ENCODE measurements at places on chromosomes 13 and 19. TPM values are rescaled to one million over a fixed set of nuclear protein-coding genes. Genes with fewer than 3 reads are reported as not detected.

REEP6 gene
- 9.2 TPM for total RNA-seq

DNA sequence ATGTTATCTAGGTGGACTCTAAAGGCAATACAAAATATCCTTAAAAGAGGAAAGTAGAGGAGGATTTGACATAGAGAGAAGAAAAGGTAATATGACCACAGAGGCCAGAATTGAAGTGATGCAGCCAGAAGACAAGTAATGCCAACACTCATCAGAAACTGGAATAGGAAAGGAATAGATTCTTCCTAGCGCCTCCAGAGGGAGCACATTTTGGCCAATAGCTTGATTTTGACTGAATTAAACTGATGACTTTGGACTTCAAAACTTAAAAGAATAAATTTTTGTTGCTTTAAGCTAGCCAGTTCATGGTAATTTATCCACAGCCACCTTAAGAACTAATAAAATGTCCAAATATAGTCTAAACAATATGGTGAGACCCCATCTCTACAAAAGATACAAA lies 1921.9 kb downstream of the OLFM4 start:
- DNase-seq: no peak

DNA sequence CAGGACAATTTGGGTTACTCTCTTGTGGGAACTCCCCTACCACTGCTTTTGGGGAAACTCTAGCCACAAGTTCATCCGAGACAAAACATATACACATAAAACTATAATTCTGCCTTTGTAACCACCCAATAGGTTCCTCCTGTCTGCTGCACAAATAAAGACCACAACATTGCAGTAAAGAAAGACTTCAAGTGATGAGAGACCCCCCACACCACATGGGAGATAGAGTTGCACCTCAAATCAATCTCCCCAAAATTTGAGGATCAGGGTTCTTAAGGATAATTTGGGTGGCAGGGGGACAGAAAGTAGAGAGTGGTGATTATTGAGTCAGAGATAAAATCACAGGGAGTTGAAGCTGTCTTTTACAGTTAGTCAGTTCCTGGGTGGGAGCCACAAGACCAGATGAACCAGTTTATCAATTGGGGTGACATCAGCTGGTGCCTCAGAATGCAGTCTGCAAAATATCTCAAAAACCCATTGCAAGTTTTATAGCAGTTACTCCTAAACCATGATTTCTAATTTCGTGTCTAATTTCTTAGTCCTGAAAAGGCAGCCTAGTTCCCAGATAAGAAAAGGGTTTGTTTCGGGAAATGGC lies 1348.5 kb downstream of the PCDH9 start:
- DNase-seq: no peak

DNA sequence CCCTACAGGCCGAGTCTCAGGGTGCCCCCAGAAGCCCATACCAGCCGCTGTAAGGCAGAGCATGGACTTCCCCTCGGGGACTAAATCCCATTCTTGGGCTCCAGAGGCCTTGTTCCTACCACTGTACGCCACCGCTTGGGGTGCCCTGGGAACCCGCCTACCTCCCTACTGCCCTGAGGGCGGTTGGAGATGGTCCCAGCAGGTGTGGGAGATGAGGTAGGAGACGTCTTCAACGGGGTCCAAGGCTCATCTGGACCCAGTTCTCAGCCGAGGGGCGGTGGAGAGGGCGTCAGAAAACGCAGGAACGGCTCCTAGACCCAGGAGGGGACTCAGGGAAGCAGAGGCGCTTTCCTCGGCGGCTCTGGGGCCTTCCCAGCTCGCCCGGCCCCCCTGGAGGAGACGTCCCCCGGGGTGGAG lies 833 bp upstream of the ZIK1 start:
- no peak for DNase-seq

PRR19 gene
- total RNA-seq: 2.1 TPM

DNA sequence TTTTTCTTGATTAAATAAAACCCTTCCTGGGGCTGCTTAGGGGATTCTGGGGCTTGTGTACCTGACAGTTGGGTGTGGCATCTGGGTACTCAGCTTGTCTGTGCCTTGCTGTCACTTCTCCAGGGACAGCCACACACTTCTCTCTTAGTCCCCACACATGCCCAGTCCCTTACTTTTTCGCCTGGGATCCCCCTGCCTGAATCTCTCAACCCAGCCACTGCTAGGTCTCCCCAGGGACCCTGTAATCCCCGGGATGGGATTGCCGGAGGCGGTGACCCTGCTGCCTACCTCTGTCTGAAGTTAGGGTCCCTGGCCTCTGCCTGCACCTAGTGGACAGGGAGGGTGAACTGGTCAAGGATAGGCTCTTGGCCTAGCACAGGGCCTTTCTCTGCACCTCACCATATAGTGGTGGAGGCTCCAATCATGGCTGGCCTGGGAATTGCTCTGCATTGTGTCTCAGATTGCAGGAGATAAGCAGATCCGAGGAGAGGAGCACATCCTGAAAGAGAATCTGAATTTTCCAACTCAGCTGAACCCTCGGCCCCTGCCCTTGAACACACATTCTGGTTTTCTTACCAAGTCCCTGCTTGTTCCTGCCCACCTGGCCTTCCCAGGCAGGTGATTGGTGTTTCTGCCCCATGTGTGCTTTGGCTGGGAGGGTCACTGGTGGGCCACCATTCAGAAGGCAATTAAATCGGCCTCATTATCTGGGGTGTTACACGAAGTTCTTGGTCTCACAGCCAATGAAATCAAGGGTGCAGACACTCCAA lies 8.7 kb upstream of the ZNF492 start:
- DNase-seq: no peak

- no peak for DNase-seq
Measured at GRCh38 chr13:73803997-73804396, 330.2 kb downstream of the KLF12 start.

ZNF540 gene
- 0.39 TPM for total RNA-seq

Data from Panc1 (cell line).